ENCODE measurements at places on chromosomes 5 and 9. TPM values are rescaled to one million over a fixed set of nuclear protein-coding genes. Genes with fewer than 3 reads are reported as not detected.

- no peak overlapping the region for H3K4me3 ChIP-seq
- H3K27ac ChIP-seq: no peak overlapping the region
- H3K36me3 ChIP-seq: no peaks in the 10 kb centered on the region
- DNase-seq: peak; percentile 73
- no peaks in the 10 kb centered on the region for H3K27me3 ChIP-seq
- H3K4me1 ChIP-seq: no peaks in the 10 kb centered on the region
These were observed 441.8 kb upstream of the TLE4 start for GRCh38 chr9:79129865-79130480.

- no peaks in the 10 kb centered on the region for H3K4me1 ChIP-seq
- H3K4me3 ChIP-seq: no peak overlapping the region
- H3K27me3 ChIP-seq: no peaks in the 10 kb centered on the region
- peak; percentile 81 for DNase-seq
- H3K36me3 ChIP-seq: no peaks in the 10 kb centered on the region
These were observed 284.2 kb downstream of the SMARCA2 start for GRCh38 chr9:2299156-2299842.

DNA sequence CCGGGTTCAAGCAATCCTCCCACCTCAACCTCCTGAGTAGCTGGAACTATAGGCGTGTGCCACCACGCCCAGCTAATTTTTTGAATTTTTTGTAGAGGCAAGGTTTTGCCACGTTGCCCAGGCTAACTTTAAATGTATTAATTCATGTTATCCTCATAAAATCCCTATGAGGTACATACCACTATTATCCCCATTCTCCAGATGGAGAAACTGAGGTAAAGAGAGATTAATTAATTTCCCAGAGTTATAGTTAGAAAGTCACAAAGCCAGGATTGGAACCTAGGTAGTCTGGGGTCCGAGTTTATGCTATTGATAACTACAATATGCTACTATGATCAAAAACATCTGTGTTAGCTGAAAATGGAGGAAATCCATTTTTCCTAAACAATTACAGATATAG is 31.9 kb upstream of the GOLPH3 start:
- DNase-seq: no peak
- no peaks in the 10 kb centered on the region for H3K36me3 ChIP-seq
- H3K4me1 ChIP-seq: peaks cover 34% of the 10 kb centered on the region
- H3K27ac ChIP-seq: no peak overlapping the region
- H3K27me3 ChIP-seq: no peaks in the 10 kb centered on the region
- no peak overlapping the region for H3K4me3 ChIP-seq

Gene FCN2
- not detected for polyA plus RNA-seq

Gene IFNW1
- polyA plus RNA-seq: 0.07 TPM

DNA sequence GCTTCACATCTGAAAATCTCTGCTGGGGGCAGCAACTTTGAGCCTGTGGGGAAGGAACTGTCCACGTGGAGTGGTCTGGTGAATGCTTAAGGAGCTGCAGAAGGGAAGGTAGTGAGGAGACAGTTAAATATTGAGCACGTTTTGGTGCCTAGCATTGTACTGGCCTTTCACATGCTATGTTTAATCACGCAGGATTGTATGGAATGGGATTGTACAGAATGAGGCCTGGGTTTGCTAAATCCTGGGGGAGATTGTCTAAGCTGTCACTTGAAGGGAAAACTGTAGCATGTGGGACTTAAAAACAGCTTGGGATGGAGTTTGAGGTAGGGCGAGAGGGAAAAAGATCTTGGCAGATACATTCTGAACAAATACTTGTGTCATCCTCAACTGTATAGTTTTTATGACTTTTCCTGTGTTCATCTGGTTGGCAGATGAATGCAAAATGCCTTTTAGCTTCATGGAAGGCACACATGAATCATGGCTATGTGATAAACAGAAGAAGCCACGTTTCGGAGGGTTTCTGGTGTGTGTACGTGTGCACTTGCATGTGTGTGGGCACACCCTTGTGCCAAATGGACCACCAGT is 106.6 kb downstream of the TMC1 start:
- H3K4me3 ChIP-seq: no peak overlapping the region
- DNase-seq: no peak
- H3K36me3 ChIP-seq: no peaks in the 10 kb centered on the region
- no peaks in the 10 kb centered on the region for H3K27me3 ChIP-seq
